ENCODE measurements at places on chromosomes 5 and 9.

GRCh38 chr9:130069048-130069447, 15.3 kb downstream of the GPR107 start:
- DNase-seq = no peak

GRCh38 chr5:100270023-100270771, 265.0 kb upstream of the FAM174A start:
- no peak for DNase-seq

DNA sequence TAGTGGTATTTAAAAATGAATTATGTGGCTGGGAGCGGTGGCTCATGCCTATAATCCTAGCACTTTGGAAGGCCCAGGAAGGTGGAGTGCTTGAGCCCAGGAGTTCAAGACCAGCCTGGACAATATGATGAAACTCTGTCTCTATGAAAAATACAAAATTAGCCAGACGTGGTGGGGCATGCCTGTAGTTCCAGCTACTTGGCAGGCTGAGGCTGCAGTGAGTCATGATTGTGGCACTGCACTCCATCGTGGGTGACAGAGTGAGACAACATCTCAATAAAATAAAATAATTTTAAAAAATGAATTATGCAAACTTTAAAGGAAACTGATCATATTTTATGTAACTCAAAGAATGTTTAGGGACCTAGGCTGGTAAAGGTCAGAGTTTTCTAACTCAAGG, 310.8 kb upstream of the DMRT1 start:
- no peak for DNase-seq

DNA sequence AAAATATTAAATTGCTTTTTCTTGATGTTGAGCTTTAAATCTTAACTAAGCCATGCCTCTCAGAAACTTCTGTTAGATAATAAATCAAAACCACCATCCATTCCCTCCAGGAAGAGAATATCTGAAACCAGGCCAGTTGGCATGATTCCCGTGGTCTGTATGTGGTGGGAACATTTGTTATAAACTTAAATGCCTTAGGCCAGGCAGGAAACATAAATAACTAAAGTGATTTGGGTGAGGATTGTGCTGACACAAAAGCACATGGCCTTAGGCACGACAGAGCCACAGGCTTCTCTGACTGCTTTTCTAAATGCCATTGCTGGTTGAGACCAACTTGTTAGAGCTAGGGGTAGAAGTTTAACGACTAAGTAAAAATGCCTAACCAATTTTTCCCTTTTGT, 255.9 kb downstream of the GABRG2 start:
- no peak for DNase-seq

- DNase-seq = peak; percentile 89
These were observed 4.6 kb upstream of the MYOZ3 start for GRCh38 chr5:150656191-150657132.

DNA sequence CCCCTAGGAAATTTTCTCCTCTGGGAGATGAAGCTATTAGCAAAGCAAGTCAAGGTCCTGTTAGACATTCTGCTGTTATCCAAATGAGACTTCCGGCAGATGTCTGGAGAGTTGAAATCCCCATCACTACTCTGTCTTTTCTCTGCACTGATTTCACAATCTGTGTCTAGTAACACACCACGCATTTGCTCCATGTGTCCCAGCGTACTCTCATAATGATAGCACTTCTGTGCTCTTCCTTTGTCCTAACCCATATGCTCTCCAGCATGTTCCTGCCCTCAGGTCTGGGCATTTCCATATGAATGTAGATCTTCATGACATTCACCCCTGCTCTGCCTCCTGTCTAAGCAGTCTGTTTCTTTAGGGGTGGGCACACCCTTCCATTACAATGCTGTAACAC, 1949.0 kb upstream of the WWC1 start:
- DNase-seq = no peak

DNA sequence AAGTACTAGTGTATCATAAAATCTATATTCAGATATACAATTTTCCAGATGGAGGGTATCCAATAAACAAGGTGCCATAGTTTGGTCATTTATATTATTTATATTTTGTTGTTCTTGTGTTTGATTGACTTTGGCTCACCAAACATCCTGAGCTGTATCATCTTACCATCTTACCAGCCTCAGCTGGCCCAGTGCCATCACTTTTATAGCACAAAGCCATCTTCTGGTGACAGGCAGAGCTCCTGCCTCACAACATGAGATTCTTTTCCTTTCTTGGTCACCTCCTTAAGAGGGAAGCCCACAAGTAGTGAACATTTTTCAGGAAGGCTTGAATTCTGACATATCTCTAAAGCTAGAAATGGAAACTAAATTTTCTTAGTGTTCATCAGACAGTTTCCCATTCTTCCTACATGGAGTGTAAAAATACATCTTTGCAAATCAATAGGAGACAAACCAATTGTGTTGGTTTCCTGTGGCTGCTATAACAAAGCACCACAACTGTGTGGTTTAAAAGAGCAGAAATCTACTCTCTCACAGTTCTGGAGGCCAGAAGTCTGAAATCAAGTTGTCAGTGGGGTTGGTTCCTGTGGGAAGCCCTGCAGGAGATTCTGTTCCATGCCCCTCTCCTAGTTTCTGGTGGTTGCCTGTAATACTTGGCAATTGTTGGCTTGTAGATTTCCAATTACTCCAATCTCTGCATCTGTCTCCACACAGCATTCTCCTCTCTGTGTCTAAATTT, 341.8 kb downstream of the MAN2A1 start:
- peak; percentile 51 for DNase-seq

DNA sequence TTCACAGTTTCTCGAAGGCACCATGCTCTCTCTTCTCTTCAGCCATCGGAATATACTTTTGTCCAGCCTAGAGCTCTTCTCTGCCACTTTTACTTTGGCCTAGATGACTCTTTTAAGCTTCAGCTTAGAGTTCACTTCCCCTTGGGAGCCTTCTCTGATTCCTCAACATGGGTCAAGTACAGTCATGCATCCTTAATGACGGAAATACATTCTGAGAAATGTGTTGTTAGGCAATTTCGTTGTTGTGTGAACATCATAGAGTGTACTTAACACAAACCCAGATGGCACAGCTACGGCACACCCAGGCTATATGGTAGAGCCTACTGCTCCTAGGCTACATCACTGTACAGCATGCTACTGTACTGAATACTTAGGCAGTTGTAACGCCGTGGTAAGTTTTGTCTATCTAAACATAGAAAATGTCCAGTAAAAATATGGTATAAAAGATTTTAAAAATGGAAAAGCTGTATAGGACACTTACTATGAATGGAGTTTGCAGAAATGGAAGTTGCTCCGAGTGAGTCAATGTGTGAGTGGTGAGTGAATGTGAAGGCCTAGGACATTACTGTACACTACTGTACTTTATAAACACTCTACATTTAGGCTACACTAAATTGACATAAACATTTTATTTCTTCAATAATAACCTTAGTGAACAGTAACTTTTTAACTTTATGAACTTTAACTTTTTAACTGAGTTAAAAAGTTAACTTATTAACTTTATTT, 15.1 kb upstream of the TNFSF15 start:
- DNase-seq = no peak

DNA sequence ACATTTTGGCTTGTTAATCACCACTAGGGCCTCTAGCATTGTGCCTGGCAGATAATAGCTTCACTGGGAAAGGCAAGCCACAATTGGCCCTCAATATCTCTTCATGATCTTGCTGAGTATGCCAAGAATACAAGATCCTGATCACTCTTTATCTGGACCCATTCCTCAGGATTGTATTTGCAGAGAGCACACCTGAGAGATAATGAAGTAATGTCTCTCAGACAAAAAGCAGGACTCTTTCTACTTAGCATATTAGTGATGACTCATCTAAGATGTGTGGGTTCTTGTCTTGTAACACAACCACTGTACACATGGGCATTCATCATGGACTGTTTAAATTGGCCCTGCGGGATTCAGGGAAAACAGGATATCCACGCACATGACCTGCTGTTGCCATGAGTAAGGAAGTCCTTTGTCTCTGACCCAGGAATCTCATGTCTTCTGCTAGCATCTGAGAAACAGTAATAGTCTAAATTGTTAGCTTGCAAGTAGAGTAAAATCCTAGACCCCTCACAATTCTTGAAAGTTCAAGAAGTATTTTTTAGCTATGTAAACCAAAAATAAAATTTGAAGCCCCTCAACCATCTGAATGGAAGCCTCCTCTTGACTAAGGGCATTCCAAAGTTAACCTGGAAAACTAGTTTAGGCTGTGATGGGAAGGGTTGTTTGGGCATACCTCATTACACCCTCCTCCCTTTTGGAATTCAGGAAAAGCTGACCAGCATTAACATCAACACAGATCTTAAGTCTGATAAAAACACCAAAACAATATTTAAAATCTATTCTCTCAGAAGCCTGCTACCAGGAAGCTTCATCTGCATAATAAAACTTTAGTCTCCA, 28.0 kb upstream of the NFIL3 start:
- DNase-seq = no peak

- DNase-seq = no peak
These were observed 30.8 kb upstream of the ALDH1A1 start for GRCh38 chr9:72983512-72984225.

GRCh38 chr5:60263346-60263745, 369.8 kb upstream of the PDE4D start:
- no peak for DNase-seq

- no peak for DNase-seq
These were observed 63.6 kb downstream of the SUSD1 start for GRCh38 chr9:112111461-112111860.

DNA sequence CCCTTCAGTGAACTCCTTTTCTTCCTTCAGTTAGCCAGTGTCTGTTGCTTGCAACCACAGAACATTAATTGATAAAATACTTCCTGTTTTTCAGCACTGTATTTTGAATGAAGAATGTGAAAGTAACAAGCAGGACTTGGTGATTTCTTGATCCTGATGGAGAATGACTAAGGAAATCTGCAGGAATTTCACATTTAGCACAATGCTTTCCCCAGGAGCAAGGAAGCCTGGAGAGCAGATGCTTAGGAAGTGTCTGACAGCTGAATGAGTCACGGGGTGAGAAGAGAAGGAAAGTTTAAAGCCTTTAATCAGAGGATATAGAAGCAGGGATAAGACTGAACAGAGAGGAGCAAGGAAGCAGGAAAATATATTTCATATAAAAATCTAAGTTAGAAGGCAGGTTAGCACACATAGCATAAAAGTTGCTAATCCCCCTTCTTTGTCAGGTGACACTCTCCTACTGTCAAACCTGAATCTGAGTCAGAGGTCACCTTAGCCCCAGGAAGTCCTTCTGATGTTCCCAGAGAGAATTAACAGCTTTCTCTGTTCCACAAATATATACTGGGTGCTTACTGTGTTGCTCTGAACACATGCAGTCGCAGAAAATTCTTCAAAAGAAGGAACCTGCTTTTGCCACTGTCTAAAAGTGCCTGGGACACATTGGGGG, 59.7 kb downstream of the GNA14 start:
- DNase-seq = no peak

DNA sequence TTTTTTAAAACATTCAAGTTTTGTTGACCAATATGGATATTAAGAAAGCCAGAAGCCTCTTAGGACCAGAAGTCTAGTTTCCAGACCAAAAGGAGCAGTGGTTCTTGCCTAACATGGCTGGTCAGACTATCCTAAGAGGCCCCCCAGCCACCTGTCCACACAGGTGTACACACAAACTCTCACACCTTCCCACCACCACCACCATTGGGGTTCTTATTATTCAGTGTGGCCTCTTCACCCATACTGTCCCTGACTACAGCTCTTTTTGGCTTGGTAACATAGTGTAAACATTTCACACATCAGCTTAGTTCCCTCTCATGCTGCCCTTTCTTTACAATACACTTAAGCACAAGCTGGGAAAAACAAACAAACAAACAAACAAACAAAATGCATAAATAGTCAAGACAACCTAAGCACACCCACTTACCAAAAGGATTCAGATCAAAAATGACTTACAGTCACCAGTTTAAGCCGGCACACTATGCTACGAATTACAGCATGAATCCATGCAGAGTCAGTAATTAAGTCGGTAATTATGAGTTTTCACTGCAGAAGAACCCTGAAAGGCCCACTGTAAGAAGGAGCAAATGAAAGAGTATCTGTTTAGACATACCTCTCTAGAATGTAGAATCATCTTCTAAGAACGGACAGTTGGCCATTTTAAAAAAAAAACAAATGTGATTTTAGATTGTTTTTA, 9.5 kb downstream of the LHFPL2 start:
- DNase-seq = no peak

GRCh38 chr5:145110834-145111233, 724.3 kb downstream of the PRELID2 start:
- DNase-seq = no peak

- no peak for DNase-seq
These were observed 5.4 kb upstream of the PITX1 start for GRCh38 chr5:135039271-135040033.

DNA sequence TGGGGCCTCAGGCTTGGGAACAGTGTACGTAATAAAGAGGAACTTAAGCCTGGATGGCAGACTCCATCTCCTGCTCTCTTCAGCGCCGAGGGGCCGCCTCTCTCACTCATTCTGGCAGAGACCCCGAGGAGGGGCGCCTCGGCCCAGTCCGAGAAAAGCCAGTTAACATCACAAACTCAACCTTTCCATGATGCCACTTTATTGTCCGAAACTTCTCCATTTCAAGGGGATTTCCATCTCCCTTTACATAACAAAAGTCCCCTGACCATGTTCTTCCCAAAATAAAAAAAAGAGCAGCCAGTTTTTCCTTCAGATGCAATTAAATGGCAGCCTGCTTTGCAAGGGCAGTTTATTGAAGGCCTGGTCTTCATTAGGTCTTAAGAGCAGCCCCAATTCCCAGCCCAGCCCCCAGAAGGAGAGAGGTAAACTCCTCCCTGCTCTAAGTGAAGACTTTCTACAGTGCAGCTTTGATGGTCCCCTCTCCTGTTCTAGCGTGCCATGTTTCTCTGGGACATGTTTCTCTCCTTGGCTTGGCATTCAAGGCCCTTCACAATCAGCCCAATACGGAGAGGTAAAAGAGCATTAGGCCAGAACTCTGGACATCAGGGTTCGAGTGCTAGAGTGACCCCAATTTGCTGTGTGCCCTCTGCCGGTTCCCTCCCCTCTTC, 19.5 kb upstream of the RAB14 start:
- no peak for DNase-seq

- DNase-seq = no peak
These were observed 138.5 kb downstream of the MPDZ start for GRCh38 chr9:13140843-13141592.

GRCh38 chr5:154315196-154315595, 124.7 kb downstream of the GALNT10 start:
- DNase-seq = no peak

DNA sequence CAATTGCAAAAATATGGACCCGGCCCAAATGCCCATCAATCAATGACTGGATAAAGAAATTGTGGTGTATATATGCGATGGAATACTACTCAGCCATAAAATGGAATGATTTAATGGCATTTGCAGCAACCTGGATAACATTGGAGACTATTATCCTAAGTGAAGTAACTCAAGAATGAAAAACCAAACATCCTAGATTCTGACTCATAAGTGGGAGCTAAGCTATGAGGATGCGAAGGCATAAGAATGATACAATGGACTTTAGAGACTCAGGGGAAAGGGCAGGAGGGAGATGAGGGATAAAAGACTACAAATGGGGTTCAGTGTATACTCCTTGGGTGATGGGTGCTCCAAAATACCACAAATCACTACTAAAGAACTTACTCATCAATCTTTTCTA, 247.6 kb upstream of the FBXL7 start:
- DNase-seq = no peak

Measured in CD4-positive, alpha-beta T cell treated with Interleukin-6 for 4 hours (primary cell).